B cell (primary cell): ENCODE measurements at places on chromosomes 7 and 10.

GRCh38 chr7:1940402-1940786, 270.3 kb downstream of the ELFN1 start:
- DNase-seq = peak; percentile 92

- DNase-seq = no peak
Measured at GRCh38 chr10:18273039-18273438, 132.8 kb downstream of the CACNB2 start.

DNA sequence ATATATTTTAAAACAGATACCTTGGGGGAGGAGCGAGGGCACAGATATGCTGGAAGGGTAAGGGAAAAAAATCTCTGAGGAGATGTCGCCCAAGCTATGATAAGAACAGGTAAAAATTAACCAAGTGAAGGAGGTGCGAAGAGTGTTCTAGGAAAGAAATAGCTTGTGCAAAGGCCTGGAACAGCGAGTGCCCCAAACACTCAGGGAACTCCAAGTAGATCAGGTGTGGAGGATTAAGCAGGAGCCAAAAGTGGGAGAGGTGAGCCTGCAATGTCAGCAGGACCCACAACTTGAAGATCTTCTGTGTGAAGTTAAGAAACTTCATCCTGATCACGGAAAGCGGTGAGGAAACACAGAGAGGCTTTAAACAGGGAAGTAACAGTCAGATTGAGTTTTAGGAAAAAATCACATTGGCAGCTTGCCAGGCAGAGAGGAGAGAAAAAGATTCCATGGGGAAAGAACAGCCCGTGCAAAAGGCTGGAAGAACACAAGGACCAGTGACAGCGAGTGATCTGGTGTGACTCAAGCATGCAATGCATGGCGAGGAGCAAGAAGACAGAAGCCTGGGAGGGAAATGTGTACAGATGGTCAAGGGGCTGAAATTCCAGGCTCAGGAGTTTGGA, 30.7 kb downstream of the FGF8 start:
- no peak for DNase-seq

- no peak for DNase-seq
Measured at GRCh38 chr10:129523723-129524316, 56.8 kb downstream of the MGMT start.

DNA sequence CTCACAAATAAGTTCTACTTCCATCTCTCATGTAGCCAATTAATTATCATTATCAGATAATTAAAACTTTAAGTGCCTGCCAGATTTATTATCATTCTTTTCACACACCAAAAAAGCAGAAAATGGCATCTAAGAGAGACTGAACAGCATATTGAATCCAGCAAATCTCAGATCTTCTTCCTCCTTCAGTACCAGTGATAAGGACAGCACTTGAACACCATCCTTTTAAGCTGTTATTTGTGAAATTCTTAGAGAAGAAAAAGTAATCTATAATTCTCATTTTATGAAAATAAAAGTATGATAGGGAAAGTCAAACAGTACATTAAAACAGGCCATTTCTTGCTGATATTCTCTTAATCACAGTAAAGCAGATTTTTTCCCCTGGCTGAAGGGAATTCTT, 104.5 kb downstream of the ELAPOR2 start:
- no peak for DNase-seq

GRCh38 chr7:155234950-155235789, 62.5 kb upstream of the INSIG1 start:
- DNase-seq = no peak

- DNase-seq = no peak
Measured at GRCh38 chr7:18849130-18849529, 268.3 kb downstream of the TWIST1 start.

- DNase-seq = no peak
Measured at GRCh38 chr10:85643171-85643844, 723.3 kb downstream of the GRID1 start.

DNA sequence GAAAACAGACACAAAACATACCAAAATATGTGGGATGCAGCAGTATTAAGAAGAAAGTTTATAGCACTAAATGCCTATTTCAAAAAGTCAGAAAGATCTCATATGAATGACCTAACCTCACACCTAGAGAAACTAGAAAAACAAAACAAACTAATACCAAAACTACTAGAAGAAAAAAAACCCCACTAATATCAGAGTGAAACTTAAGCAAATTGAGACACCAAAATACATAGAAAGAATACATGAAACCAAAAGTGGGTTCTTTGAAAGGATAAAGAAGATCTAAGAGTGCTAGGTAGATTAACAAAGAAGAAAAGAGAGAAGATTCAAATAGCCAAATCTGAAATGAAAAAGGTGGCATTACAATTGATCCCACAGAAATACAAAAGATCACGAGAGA, 494.1 kb downstream of the SH2D4B start:
- no peak for DNase-seq

DNA sequence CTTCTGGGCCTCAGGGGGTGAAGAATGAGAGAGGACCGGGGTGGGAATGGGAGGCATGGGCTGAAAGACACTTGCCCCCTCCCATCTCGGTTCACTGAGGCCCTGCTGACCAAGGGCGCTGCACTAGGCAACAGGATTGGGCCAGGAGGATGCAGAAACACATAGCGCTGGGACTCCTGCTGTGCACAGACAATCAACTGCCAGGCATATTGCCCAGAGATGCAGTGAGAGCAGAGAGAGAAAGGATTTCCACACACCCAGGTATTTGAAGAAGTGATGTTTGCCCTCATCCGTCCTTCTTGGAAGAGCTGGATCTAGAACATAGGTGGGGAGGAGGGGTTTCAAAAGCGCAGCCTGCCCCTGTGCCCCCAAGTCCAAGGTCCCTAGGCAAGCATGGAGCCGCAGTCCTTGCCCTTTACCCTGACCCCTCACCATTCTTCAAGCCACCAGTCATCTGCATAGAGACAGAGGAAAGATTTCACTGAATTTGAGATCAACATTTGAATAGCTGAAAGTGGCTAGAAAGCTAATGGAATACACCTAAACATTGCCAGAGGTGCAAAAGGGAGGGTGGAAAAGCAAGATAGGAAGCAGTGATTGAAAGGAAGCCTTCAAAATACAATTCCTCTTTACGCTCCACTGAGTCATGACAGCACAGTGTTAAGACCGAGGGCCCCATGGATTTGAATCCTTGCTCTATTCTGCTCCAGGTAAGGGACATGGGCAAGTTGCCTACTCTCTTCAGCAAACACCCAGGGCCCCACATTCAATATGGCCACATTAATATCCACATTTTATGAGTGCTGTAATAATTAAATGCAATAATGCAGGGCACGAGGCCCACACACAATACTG, 44.2 kb upstream of the TNS3 start:
- no peak for DNase-seq

DNA sequence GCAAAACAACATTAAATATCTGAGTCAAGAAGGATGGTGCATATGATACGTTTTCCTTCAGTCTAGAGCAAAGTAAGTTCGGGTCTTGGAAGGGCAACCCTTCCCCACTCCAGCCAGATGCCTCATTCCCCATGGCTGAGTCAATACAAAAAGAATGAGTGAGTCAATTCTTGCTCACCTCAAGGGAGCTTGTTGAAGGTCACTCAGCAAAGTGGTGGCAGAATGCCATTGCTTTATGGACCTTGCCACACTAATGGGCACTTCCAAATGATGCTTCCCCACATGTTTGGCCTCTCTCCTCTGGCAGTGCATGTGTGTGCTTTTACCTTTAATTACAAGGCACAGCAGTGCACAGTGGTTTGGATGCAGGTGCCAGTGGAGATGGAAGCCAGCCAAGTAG, 296.5 kb downstream of the SORCS3 start:
- no peak for DNase-seq

DNA sequence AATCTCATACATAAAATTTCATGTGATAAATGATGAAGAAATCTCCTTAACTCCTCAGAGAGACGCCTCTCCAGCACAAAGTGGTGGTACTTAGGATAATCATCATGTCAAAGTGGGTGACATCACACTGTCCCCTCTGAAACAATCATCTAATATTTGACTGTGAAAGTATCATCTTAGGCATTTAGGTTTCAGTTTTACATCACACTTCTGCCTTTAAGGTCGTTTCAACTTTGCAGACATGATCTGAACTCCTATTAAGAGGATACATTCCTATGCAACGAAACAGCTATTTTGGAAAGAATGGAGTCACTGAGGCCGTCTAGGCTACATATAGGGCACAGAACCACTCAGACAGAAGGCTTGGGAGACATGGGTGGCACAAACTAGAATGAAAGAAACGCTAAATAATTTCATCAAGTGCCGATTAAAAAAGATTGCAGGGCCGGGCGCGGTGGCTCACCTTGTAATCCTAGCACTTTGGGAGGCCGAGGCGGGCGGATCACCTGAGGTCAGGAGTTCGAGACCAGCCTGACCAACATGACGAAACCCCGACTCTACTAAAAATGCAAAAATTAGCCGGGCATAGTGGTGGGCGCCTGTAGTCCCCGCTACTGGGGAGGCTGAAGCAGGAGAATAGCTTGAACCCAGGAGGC, 2.0 kb downstream of the VOPP1 start:
- DNase-seq = peak; percentile 66

GRCh38 chr7:47283497-47284131, 298.3 kb downstream of the TNS3 start:
- DNase-seq = no peak

- DNase-seq = no peak
Measured at GRCh38 chr7:84857336-84857735, 329.5 kb downstream of the SEMA3D start.

- DNase-seq = no peak
Measured at GRCh38 chr7:117010375-117011133, 57.3 kb downstream of the ST7 start.

GRCh38 chr7:155003092-155003375, at the start of gene PAXIP1:
Gene PAXIP1 (minus strand): TSS chr7:155003124. CDS start chr7:155002929, 195 bp downstream.
- peak; percentile 92 for DNase-seq

GRCh38 chr10:28427376-28427775, 105.5 kb upstream of the WAC start:
- DNase-seq = no peak

DNA sequence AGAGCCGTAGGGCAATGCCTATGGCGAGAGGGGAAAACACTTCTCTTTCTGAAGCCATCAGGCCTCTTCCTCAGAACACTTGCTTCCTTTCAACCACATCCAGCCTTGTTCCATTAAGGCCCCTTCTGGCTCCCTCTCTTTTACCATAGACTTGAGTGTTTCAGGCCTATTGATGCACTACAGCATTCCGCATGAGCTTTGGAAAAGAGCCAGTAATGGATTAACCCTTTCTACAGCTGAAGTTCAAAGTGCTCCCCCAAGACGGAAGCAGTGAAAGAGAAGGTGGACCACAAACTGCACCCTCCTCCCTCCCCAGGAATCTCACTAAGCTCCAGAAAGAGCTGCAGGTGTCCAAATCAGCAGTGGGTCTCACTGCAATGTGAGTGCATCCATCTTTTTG, 102.7 kb upstream of the C7orf33 start:
- no peak for DNase-seq

DNA sequence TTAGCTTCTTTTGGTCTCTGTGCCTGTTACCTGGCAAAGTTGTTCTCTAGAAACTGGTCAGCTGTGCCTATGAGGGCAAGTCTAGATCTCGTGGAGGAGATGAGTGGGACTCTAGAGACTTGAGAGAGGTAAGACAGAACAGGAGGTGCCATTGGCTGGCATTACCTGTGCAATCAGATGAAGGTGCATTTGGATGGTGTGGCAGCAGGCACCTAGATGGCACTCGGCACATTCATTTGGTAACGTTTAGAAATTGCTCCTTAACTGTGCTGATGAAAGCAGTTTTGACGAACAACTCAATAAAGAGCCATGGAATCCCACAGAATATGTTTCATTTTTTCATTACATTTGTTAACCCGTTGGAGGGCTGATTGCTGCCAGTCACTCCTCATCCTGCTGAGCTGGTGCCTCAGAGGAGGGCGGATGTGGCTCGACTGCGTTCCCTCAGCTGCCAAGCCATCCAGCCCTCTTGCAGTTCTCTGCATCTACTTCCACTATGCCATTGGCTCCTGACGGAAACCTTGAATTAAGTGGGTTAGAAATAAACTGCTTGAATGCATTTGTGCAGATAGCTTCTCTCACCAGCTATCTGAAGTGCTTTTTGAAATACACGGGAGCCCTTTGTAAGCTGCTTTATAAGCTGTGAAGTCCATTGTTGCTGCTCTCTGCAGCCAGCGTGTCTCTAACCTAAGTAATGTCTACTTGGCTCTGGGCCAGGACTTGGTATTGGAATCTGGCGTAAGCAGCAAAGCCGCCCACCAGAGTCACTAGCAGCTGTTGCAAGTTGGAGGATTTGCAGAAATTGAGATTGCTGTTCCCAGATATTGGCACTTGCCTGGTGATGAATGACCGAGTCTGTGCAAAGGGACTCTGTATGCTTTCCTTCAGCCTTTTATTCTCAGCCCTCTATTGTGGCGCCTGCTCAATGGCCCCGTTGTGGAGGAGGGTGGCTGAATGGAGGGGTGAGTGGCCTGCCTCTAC, 87.4 kb downstream of the LRRC4 start:
- DNase-seq = no peak

DNA sequence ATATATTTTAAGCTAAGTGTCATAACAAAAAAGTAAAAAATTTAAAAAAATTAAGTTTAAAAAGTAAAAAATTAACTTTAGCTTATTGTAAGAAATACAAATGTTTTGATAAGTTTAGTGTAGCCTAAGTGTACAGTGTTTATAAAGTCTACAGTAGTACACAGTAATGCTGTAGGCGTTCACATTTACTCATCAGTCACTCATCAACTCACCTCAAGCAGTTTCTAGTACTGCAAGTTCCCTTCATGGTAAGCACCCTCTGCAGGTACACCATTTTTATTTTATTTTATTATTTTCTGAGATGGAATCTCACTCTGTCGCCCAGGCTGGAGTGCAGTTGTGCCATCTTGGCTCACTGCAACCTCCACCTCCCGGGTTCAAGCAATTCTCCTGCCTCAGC, 316.0 kb downstream of the FGFR2 start:
- DNase-seq = no peak

GRCh38 chr7:23058408-23059096, 44.6 kb upstream of the HYCC1 start:
- no peak for DNase-seq

DNA sequence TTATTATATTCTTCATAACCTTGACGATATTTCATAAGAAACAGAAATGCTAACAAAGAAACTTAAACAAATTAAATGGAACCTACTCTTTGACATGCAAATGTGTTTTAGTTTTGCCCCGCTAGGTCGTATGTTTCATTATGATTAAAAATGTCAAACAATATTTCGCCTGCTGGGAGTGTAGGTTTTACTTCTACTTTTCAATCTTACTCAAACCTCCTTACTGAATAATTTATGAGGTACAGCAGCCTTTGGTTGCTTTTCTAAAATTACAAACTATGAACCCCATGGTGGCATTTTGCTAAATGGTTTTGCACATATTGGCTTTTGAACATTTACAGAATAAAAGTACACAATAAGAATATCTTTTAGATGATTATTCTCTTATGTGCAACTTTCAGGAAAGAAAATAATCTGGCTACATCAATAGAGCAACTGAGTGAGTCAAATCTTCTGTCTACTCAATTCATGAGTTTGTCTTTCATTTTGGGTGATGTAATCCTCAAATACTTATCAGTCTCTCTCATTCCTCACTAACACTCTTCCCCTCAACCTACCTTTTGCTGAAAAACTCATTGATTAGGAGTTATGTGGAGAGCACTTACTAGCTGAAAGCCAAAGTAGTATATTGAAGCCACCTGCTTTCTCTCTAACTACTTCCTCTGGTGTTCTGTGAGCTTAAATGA, 1226.4 kb downstream of the XPNPEP1 start:
- no peak for DNase-seq

- no peak for DNase-seq
Measured at GRCh38 chr7:105198223-105198622, 184.2 kb downstream of the KMT2E start.

- peak; percentile 58 for DNase-seq
Measured at GRCh38 chr10:69407621-69408301, 9.0 kb downstream of the TACR2 start.
